ENCODE measurements at places on chromosomes 1 and 21. TPM values are rescaled to one million over a fixed set of nuclear protein-coding genes. Genes with fewer than 3 reads are reported as not detected.
A peak's percentile ranks its signal among the peaks of the same experiment; 100 is the strongest.

DNA sequence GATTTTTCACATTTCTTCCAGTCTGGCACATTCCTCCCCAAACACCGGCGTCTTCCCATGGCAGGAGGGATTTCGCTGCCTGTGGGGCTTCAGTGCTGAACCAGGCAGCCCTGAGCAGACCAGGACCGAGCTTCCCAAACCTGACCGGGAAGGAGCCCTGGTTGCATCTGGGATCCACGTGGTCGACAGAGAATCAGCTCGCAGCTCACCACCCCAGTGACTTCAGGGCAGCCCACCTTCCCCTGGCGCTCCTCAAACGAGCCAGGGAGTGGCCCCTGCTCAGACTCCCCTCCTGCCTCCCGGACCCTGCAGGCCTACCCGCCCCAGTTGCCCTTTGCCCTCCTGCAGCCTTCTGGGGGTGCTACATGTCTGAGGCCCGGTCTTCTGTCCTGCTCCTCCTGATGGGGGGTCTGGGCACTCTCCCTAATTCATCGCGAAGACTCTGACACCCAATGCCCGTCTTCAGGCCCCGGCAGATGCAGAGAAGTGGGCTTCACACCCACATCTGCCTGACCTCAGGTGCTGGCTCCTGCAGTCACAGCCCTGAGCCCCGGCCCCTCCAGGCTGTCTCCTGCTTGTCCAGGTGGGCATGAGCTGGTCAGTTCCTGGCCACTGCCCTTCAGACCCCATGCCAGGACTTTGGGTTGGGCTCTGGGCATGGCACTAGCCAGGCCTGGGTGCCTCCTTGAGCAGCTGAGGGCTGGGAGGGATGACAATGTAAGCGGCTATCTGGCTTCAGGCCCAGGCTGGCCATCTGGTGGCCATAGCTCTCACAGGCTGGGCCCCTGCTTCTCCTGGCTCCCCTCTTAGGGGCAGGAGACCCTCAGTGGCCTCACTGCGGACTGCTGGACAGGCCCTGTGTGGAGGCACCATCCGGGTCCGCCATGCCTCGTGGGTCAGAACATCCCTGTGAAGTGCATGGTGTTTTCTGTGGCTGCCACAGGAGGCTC, 26.1 kb upstream of the PRSS38 start:
- H3K27ac ChIP-seq, result no peak overlapping the region
- peak; percentile 86 for DNase-seq
- no peaks in the 10 kb centered on the region for H3K36me3 ChIP-seq
- no peak overlapping the region for H3K4me3 ChIP-seq

DNA sequence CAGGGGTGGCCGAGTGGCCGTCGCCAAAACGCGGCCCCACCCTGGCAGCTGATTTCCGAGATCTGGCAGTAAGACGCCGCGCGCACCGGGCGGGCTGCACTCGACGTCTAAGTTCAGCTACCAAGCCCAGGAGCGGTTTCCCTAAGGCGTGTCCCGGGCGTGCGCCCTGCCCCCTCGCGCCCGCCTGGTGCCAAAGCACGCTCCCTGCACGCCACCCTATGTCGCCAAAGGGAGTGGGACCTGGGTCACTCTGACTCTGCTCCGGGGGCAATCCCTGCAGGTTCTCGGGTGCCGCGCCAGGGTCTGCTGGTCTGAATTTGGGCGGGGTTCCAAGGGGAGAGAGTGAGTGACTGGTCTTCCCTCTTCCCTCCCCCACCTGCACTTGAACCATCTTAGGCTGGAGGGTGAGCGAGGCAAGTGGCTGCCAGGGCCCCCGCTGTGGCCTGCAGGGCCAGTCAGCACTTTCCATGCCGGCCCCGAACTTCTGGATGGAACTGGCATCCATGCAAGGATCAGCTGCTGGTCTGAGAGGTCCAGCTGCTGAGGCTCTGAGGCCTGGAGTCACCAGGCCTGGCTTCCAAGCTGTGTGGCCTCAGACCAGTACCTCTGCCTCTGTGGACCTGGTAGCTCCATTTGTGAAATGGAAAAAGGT, at the start of gene LRRC38:
Gene LRRC38, minus strand, starts transcription at position 109 of the 652 bp plus-strand sequence. CDS start 410 bp downstream, outside the sequence.
- no peaks in the 10 kb centered on the region for H3K36me3 ChIP-seq
- H3K4me1 ChIP-seq, result no peaks in the 10 kb centered on the region
- no peak for DNase-seq
- H3K27me3 ChIP-seq, result no peaks in the 10 kb centered on the region
- no peak within 1 kb of the TSS for H3K4me3 ChIP-seq

OR2T3 gene
- total RNA-seq, result not detected

- H3K27ac ChIP-seq, result no peak overlapping the region
- peak; percentile 61 for DNase-seq
- H3K36me3 ChIP-seq, result no peaks in the 10 kb centered on the region
Observed at GRCh38 chr1:225468270-225469020, 40.6 kb upstream of the LBR start.

RAP1GAP gene
- 0.29 TPM for total RNA-seq

GRCh38 chr1:111516005-111516535, 12.6 kb upstream of the ADORA3 start:
- peak overlapping the region; percentile 77 for H3K4me3 ChIP-seq
- peaks cover 9% of the 10 kb centered on the region for H3K4me1 ChIP-seq
- no peaks in the 10 kb centered on the region for H3K27me3 ChIP-seq
- peak; percentile 68 for DNase-seq
- H3K36me3 ChIP-seq, result no peaks in the 10 kb centered on the region
- peak overlapping the region; percentile 45 for H3K27ac ChIP-seq

HCRTR1 gene
- not detected for total RNA-seq

DNA sequence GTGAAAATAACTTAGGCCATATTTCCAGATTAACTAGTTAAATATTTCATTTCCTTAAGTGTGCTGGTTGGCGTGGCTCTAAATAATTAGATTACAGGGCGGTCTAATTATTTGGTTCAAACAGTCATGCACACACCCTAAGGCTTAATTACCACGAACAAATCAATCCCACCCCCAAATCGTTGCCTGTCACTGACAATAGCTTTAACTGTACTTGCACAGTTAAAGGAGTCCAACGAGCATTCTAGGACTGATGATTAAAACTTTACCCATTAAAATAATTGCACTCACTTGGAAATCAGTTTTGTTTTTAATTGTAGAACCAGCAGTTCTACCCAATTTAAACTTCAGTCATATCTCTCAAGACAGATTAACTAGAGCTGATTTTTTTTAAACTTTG, 1.5 kb upstream of the POU2F1 start:
- H3K4me1 ChIP-seq, result peaks cover 13% of the 10 kb centered on the region
- H3K4me3 ChIP-seq, result peak overlapping the region; percentile 88
- DNase-seq, result no peak
- no peak overlapping the region for H3K27ac ChIP-seq

DNA sequence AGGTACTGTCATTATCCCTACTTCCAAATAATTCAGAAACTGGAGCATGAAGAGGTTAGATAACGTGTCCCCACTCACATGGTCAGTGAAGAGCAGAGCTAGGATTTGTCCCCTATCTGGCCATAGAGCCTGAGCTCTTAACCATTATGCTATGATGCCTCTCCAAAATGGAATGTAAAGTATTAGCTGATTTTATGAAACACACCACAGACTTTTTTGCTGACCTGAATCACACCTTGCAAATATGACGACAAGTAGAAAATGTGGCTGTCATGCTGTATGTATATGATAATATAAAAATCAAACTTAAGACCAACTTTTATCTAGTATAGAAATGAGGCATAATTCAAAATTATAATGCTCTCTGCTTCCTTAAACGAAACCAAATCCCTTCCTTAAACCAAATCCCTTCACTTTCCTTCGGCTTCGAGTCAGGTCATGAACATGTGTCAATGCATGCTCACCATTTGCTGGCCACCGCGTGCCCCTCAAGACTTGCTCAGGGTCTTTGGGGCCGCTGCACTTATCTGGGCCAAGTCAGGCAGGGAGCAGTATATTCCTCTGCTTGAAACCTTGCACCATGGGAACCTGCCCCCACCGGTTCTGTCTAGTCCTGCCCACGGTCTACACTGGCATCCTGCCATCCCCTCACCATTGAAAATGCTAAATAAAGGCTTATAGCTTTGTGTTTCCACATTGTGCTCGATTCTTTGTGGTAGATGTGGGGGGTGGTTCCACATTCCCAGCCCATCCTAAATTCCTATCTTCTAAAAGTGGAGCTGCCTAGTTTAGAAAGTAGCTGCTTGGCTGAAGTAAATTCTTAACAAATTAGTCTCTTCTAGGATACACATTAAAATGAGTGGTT, 1.6 kb upstream of the TMCC2 start:
- H3K4me3 ChIP-seq, result no peak overlapping the region
- H3K27me3 ChIP-seq, result peaks cover 13% of the 10 kb centered on the region
- DNase-seq, result peak; percentile 18
- no peaks in the 10 kb centered on the region for H3K36me3 ChIP-seq
- H3K27ac ChIP-seq, result peak overlapping the region; percentile 62
